Hematopoietic multipotent progenitor cell treated with erythropoietin and hydrocortisone succinate and interleukin-3 and kit ligand, for 15 days (in vitro differentiated cells): ENCODE measurements at places on chromosomes 16 and 17.
A peak's percentile ranks its signal among the peaks of the same experiment; 100 is the strongest.

DNA sequence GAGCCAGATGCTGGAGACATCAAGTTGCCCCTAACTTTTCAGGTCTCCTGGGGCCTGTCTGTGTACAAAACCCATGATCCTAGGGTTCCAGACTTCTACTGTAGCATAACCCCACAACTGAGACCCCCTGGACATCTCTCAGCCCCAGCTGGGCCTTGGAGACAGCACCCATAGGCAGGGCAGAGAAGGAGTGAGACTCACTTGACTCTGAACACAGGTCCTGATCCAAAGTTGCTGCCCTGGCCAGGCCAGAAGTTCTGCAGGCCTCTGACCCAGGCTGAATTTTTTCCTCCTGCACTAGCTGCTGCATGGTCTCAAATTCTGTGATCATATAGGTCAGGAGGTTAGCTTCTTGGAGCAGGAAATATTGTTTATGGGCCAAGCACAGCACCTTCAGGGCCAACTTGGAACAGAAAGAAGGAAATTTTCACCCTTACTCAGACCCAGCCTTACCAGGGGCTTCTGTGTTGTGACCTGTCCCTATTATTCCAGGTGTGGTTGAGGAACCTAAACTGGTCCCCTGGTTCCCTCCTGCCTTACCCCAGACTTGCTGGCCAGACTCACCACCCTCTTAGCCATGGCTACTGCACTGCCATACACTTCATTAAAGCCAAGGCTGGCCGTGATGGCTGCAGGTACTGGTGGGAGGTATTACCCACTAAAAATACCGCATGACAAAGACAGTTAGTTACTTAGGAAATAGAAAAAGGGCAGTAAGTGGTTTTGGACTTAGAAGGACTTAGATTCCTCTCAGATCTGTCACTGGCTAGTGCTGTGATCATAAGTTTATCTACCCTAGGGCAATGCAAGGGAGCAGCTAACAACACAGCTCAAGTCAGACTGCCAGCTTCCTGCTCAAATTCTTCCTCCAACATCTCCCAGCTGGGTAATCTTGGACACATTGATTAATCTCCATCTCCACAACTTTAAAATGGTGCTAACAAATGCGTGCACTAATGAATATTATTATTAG is 2180.1 kb downstream of the TP53TG3F start:
- no peak for DNase-seq

DNA sequence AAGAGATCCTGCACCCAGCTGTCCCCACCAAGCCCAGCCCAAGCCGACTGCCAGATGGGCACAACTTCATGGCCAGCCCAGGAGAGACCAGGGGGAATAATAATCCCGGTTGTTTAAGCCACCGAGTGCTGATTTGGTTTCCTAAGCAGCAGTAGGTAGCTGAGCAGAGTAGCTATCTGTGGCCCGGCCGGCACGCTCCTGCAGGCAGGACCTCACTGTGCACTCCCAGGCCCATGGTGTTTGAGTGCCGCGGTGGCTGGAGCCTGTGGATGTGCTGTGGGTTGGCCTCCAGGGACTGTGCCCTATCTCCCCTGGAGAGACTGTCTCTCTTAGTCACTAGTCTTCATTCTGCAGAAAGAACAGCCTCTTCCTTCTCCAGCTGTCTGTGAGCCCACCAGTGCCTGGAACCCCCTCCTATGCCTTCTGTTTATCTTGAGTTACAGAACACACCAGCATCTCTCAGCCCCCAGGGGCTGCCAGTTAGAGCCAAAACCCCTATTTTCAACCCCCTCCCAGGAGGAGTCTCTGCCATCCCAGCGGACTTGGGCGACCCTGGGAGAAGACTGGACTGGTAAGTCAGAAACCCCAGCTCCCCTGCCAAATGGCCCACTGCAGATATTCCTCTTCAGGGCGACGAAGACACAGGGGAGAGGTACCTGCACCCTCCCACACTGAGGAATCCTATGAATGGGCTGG is 152.0 kb downstream of the SDK2 start:
- DNase-seq: no peak

DNA sequence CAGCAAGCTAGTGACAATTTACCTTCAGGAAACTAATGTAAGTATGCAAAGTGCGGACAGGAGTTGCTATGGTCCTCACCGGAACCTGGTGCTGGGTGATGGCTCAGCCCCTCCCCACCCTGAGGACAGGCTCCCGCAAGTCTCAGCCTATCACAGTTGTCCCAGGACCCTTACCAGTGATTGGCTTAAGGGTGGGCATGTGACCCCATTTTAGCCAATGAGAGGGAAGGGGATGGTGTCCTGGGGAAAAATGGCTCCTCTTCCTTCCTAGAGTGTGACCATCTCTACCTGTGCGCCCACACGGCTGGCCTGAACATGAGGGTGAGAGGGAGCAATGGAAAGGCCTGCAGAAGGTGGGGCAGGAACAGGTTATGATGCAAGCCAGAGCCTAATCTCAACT is 80.4 kb downstream of the C16orf78 start:
- no peak for DNase-seq

DNA sequence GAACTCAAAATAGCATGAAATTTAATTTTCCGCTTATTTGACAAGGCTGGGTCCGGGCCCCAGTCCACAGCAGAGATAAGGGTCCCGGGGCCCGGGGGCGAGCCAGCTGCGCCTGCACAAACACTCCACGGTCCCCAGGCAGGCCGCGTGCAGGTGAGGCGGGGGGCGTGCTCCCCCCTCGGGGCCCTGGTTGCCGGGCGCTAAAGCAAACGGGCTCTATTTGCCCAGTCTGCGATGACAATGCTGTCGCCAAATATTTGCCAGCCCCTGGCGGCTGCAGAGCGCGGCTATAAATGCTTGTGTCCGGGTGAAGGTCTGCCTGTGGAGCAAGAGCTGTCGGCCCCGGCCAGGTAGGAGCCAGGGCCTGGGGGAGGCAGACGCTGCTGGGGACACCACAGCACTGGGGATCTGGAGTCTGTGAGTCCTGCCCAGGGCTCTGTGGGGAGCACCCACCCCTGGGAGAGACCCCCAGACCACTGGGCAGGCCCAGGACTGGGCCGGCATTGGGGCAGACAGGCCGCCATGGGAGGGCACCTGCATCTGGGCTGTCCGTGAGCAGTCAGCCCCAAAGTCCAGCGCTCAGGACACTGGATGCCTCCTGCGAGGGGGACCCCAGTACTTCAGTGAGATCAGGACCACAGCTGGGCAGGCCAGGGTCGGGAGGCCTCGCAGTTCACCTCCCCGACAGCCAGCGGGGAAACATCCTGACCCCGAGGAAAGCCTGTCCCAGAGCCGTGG is at the start of gene PERCC1:
PERCC1 (plus strand) TSS at position 320 of the 738 bp plus-strand sequence. CDS start 1,516 bp downstream, outside the sequence.
- no peak for DNase-seq

DNA sequence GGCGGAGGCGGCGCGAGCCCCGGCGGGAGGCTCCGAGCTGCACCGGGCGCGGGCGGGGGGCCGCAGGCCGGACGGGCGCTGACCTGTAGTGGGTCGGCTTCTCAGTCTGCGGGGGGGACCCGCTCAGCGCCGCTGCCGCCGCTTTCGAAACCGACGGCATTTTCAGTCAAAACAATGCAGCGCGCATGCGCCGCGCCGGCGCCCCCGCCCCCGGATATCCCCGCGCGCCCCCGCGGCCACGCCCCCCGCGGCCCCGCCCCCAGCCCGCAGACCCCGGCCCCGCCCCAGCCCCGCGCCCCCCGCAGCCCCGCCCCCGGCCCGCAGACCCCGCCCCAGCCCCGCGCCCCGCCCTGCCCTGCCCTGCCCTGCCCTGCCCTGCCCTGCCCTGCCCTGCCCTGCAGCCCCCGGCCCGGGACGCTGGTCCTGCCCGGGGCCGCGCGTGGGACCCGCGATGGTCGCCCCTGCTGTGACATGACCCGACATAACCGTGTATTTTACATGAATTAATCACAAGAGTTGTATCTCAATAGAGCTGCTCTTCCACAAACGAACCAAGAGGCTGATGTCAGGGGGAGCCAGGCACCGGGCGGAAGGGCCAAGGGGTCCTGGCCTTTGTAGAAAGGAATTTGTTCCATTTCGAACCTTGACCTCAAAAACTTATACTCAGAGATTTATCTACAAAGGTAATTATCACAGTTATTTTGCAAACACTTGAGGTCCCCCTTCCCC is at the start of gene UNKL:
UNKL (minus strand) TSS at position 173 of the 729 bp plus-strand sequence; CDS start at position 160, 13 bp downstream.
- peak; percentile 54 for DNase-seq

DNA sequence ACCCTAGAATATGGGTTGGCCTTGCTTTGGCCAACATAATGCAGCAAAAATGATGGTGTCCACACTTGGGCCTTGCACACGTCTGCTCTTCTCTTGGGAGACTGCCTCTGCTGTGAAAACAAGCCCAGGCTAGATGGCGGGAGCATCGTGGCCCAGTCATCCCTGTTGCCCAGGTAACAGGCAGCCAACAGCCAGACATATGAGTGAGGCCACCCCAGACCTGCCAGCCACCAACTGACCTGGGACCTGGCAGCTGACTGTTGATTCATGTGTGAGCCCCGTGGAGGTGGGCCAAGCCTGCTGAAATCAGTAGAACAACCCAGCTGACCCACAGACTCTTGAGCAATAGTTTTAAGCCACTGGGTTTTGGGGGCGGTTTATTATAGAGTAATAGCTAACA is 39.4 kb upstream of the CDH3 start:
- no peak for DNase-seq

- no peak for DNase-seq
These were observed 140.5 kb downstream of the SEC14L1 start for GRCh38 chr17:77281122-77281903.

GRCh38 chr17:62852195-62852594 is 44.1 kb upstream of the MARCHF10 start:
- no peak for DNase-seq

DNA sequence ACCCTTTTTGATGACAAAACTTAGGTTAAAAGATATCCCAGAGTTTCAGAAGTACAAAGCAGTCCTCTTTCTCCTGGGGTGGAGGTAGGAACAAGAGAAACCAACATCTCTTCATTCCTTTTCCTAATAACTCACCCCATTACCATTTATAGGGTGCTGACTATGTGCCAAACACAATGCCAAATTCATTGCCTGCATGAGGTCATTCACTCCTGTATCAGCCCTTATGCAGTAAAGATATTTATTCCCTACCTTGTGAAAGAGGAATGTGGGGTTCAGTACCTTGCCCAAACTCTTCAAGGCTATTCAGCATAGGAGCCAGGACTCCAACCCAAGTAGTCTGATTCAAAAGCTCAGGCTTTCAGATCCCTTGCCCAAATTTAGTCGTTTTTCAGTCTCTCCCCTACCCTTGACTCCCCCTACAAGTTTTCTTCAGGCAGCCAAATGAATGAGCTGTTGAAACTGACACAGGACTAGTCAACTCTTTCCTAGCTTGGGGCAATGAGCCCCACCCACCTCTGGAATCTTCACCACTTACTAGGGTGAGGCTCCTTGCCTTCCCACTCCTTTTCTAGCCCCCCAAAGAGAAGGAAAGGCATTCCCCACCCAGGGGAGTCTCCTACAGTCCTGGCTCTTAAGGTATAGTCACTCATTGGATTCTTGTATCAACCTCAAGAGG is 5.9 kb downstream of the KRT14 start:
- DNase-seq: no peak

DNA sequence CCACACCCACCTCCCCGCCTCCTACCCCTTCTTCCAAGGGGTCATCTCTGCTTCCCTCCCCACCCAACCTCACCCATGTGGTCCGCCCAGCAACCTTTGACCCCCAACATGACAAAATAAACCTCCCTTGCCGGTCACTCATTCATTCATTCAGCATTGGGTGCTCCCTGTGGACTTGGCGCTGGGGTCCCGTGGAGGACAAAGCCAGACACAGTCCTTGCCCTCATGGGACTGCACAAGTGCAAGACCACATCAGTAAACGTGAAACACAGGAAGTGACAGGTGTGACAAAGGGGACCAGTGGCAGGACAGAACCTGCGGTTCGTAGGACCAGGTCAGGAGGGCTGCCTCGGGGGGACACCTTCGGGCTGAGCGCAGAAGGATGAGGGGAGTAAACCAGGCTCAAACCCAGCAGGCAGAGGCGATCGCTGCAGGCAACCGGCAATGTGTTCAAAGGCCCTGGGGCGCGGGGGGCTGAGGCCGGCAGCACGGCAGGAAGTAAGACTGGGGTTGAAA is 185.4 kb downstream of the SEC14L1 start:
- no peak for DNase-seq

DNA sequence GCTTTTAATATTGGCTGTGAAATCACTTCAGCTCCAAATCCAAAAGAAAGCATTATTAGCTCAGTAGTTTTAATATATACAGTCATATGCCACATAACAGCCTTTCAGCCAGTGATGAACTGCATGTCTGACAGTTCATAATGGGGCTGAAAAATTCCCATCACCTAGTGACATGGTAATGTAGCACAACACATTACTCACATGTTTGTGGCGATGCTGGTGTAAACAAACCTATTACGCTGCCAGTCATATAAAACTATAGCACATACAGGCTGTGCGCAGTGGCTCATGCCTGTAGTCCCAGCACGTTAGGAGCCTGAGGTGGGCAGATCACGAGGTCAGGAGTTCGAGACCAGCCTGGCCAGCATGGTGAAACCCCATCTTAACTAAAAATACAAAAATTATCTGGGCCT is 92.2 kb downstream of the TUBD1 start:
- DNase-seq: no peak

GRCh38 chr16:11245988-11246387 is 10.0 kb downstream of the SOCS1 start:
- no peak for DNase-seq

- peak; percentile 53 for DNase-seq
These were observed 923 bp downstream of the GDPD3 start for GRCh38 chr16:30112197-30113030.

DNA sequence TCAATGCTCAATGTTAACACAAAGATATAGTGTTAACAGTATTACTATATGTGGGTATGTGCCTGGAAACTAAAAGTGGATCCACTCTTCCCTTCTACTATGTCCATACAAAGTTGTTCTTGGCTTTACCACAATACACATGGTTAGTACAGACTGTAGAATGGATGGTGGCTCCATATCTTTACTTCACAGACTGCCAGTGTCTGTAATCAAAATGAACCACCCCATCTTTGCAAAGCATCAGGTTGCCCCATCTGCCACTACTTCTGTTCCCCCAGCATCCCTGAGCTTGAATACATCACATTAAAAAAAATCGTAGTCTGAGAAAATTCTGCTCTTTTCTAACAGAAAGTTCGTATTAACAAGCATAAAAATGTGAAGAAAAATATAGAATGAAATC is 30.0 kb downstream of the USP32 start:
- DNase-seq: peak; percentile 92

DNA sequence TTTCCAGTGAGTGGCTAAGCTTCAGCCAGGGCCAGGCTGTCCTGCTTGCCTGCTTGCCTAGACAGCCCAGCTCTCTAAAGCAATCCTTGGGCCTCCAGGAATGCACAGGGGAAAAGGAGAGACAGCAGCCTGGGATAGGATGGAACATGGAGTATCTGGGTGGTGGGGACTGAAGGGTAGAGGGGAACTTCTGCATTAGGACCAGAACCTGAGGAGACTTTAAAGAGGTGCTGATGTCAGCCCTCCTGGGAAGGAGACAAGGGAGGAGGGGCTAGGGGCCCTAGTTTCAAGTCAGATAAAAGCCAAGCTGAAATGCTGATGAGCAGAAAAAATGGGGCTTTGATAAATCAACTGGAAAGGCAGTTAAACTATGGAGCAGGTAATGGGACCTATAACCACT is 1.8 kb downstream of the HOXB7 start:
- DNase-seq: no peak

- no peak for DNase-seq
These were observed 10.2 kb downstream of the GABARAPL2 start for GRCh38 chr16:75576384-75576811.

GRCh38 chr17:27491713-27492190 is 35.5 kb downstream of the KSR1 start:
- DNase-seq: peak; percentile 92
